ENCODE measurements at places on chromosomes 12 and 14. TPM values are rescaled to one million over a fixed set of nuclear protein-coding genes. Genes with fewer than 3 reads are reported as not detected.

Gene SLC25A21
- total RNA-seq, result 0.35 TPM

Gene CYP27B1
- total RNA-seq, result 1.8 TPM

Gene TMTC2
- 1.1 TPM for total RNA-seq

Gene LRIG3
- total RNA-seq, result 5.4 TPM

Gene RPAP3
- total RNA-seq, result 43.4 TPM

Gene TMEM233
- 0.05 TPM for total RNA-seq

Gene MAP4K5
- total RNA-seq, result 32.1 TPM

Gene CNOT2
- 49.7 TPM for total RNA-seq

Gene TAS2R30
- total RNA-seq, result not detected

Gene ACOT6
- not detected for total RNA-seq

Gene NYNRIN
- total RNA-seq, result 0.25 TPM

Gene SLC6A12
- total RNA-seq, result 0.51 TPM

Gene CDH24
- total RNA-seq, result 5.2 TPM

Gene TPPP2
- total RNA-seq, result not detected

Gene ALG10B
- 3.6 TPM for total RNA-seq

Gene VRTN
- total RNA-seq, result not detected

Gene GPRC5D
- not detected for total RNA-seq

Gene LAG3
- 1.6 TPM for total RNA-seq

Gene SMCO2
- total RNA-seq, result 0.10 TPM

Gene BCL2L2
- 20.7 TPM for total RNA-seq

Gene PRB2
- total RNA-seq, result not detected

Gene FAM90A1
- 0.07 TPM for total RNA-seq

Gene ZBTB1
- 25.2 TPM for total RNA-seq

Gene CCDC175
- not detected for total RNA-seq

Gene ARID4A
- total RNA-seq, result 4.9 TPM

Gene CLEC4E
- not detected for total RNA-seq

Gene GPR84
- not detected for total RNA-seq

Gene YARS2
- total RNA-seq, result 27.0 TPM

Gene MAP1LC3B2
- total RNA-seq, result 1.2 TPM

Gene TPH2
- total RNA-seq, result not detected

Gene TMEM179
- total RNA-seq, result 0.28 TPM

Gene STAC3
- 0.43 TPM for total RNA-seq

Gene ETV6
- 5.0 TPM for total RNA-seq

Gene CCDC197
- not detected for total RNA-seq

Gene VASH1
- 4.2 TPM for total RNA-seq

Gene KCNC2
- not detected for total RNA-seq

Gene KRT83
- total RNA-seq, result 6.5 TPM
